ENCODE measurements at places on chromosomes 5 and 9.

- no peak for DNase-seq
Measured at GRCh38 chr9:127783111-127784008, 2.5 kb upstream of the CDK9 start.

DNA sequence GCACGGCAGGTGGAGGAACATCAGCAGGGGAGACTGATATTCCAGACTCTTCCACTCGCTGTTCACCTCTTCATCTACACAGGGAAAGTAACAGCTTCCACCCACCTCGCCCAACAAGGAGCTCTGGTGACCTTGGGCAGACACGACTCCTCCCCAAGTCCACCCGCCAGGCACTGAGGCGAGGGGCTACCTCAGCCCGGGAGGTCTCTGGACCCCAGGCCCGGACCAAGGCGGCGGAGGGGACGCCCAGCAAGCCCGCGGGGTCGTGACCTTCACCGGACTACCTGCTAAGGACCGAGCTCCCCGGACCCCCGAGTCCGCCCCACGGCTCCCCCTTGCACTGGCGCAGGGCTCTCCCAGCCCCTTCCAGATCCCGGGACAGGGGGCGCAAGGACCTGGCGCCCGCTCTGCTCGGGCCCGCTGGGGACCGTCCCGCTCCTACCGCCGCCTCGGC, 70.2 kb upstream of the LPCAT1 start:
- no peak for DNase-seq

GRCh38 chr5:31854181-31855133, 215.5 kb downstream of the PDZD2 start:
- no peak for DNase-seq

GRCh38 chr9:26561928-26562327, 330.7 kb downstream of the CAAP1 start:
- DNase-seq: no peak

- DNase-seq: no peak
Measured at GRCh38 chr5:135094339-135095051, 60.5 kb upstream of the PITX1 start.
